ENCODE measurements at places on chromosomes 12 and 14.

DNA sequence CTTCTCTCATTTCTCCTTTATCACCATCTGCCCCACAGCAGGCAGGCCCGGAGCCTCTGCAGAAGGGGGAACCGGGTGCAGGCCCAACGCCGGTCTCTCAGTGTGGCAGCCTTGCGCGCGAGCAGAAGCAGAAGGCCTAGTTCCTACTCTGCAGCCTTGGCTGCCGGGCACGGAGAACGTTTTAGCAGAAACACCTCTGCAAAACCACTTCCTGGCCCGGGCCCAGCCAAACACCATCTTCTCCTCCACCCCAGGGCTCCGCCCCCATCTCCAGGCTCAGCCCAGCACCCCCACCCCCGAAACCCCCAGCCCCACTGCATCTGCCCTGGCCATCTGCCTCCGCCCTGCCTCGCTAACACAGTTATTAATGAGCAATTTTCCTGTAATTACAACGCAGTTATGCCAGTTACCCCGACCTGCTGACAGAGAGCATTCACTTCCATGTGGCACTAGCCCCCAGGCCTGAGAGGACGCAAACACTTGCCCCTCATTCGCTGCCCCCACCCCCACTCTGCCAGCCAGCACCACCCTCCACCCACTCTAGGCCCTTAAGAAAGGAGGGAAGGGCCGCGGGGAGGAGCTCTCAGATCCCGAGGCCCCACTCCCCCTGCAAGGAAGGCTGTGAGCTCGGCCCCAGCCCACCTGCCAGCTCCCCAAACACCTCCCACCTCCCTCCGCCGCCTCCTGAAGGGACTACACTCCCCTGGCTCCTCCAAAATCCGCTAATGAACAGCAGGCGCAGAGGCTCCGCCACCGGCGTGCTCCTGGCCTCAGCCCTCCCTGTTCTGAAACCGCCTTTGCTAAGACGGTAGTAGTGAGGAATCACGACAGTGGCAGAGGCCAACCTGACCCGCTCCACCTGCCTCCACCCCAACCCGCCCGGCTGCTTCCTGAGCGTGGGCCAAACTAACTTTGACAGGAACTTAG lies 44.7 kb upstream of the FBRSL1 start:
- DNase-seq: peak; percentile 55

- DNase-seq: peak; percentile 22
Measured at GRCh38 chr12:116703214-116703795, 34.6 kb downstream of the SPRING1 start.

- DNase-seq: no peak
Measured at GRCh38 chr12:68888243-68888642, 44.7 kb downstream of the CPM start.

GRCh38 chr12:78343657-78344056 lies 513.0 kb downstream of the NAV3 start:
- no peak for DNase-seq

DNA sequence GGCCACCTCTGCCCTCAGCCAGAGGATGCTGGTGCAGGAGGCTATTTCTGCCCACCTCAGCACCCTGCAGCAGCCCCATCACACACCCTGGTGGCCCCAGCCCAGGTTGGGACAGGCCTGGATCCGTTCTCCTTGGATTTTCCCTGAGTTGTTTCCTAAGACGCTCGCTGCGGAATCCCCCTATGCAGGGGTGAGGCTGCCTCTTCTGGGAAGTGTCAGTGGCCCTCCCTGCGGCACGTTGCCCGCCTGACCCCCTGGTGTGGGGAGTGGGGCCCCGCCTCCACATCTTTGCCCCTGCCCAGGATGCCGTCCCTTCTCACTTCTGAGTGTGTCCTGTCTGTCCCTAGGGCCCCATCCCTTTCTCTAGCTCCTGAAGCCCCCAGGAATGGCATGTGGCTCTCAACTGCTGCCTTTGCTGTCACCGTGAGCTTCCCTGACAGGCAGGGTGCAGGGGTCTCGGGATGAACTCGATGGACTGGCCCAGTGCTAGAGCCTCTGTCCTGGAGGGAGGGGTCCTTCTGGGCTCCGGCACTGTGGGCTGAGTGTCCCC lies 594 bp upstream of the EXOC3L4 start:
- no peak for DNase-seq

DNA sequence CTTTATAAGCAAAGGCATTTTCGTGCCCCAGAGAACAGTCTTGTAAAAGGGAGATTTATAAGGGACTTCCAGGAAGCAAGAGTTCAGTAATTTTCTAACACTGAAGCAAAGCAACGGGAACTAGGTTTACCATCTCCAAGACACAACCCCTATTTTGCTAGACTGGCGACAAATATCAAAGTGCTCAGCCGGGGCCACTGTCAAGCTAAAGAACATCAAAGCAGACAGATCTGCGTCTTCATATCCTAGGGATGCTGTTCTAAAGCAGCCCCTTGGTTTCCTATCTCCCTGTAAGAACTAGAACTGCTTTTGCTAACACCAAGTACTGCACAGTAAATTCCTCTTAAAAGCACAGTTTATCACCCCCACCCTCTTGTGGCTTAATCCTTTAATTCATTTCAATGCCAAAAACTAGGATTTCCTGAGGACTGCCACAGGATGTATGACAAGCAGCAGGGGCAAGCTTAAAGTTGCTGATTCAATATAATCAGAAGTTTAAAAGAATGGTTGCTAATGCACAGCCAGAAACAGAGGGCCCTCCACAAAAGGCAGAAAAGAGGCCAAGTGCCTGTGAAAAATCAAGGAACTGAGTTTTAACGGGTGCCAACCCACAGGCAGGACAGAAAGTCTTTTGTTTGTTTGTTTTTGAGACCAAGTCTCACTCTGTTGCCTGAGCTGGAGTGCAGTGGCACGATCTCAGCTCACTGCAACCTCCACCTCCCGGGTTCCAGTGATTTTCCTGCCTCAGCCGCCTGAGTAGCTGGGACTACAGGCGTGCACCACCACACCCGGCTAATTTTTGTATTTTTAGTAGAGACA lies 44.0 kb upstream of the ISM2 start:
- no peak for DNase-seq

- DNase-seq: no peak
Measured at GRCh38 chr12:4251967-4252366, 21.6 kb upstream of the CCND2 start.

GRCh38 chr12:129036135-129036534 lies 182.9 kb downstream of the GLT1D1 start:
- DNase-seq: no peak

DNA sequence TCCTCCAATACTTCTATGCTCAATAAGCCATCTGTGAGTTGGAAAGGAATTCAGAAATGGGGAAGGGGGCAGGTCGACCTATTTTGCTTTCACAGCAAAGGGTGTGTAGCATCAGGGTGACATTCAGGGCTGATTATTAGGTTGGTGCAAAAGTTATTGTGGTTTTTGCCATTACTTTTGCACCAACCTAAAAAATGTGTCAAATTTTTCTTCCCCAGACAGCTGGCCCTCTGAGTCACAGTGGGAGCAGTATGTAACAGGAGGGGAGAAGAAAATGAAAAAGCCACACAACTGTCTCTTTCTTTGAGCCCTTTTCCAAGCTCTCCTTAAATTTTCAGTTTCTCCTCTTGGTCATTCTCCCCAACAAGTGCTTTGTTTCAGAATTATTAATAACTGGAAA lies 47.1 kb upstream of the GZMB start:
- no peak for DNase-seq

DNA sequence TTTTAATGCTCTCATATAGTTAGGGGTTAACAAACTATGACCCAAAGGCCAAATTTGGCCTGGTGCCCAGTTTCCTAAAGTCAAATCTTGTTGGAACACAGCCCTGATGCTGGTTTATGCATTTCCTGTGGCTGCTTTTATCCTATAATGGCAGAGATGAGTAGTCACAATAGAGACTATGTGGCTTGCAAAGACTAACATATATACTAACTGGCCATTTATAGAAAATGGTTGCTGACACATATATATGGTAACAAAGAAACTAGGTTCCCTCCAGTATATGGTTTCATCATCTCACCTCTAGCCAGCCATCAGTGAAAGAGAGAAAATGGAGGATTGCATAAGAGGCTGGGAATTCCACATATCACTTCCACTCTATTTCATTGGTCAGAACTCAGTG lies 10.8 kb downstream of the NAV3 start:
- no peak for DNase-seq

DNA sequence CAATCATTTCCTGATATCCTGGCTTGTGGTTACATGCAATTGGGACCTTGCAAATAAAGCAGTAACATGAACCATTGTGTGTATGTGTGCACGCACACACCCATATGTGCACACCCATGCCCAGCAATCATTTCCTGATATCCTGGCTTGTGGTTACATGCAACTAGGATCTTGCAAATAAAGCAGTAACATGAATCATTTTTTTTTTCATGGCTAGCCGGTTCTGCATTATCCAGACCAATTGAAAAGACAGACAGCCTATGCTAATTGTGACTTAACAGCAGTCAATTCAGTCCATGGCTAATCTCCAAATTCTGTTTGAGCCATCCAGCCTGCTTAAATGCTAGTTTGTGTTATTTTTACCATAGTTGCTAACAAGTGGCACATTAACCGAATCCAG lies 134.3 kb downstream of the TTC7B start:
- DNase-seq: no peak

GRCh38 chr14:77026930-77027537 lies 1.5 kb downstream of the IRF2BPL start:
- DNase-seq: peak; percentile 25

- DNase-seq: no peak
Measured at GRCh38 chr12:128190614-128191013, 76.4 kb upstream of the TMEM132C start.
